ENCODE measurements at places on chromosomes 1 and 21.

DNA sequence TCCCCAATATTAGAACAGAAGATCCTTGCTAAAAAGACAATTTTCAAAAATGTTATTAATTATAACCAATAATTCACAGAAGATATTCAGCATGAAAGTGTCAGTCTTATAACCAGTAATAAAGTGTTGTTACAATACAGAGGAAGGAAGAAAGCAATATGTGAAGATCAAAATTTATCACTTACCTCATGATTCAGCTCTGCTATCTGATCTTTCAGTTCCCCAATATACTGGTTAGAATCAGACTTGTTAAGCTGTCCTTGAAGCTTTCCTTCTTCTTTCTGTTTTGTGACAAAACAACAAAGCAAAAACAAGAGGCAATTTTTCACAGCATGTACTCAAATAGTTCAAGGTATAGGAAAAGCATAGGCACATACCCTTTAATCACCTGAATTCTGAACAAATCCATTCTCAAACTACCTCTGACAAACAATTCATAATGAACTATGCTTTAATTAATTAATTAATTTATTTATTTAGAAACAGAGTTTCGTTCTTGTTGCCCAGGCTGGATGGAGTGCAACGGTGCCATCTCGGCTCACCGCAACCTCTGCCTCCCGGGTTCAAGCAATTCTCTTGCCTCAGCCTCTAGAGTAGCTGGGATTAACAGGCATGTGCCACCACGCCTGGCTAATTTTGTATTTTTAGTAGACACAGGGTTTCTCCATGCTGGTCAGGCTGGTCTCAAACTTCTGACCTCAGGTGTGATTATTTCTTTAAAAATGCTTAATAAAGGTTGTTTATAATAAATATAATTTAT lies 76.9 kb upstream of the GFI1 start:
- no peak for DNase-seq

- DNase-seq = no peak
Measured at GRCh38 chr1:177771688-177772087, 198.2 kb downstream of the SEC16B start.

- no peak for DNase-seq
Measured at GRCh38 chr1:207221934-207222351, 99.5 kb upstream of the CD55 start.

DNA sequence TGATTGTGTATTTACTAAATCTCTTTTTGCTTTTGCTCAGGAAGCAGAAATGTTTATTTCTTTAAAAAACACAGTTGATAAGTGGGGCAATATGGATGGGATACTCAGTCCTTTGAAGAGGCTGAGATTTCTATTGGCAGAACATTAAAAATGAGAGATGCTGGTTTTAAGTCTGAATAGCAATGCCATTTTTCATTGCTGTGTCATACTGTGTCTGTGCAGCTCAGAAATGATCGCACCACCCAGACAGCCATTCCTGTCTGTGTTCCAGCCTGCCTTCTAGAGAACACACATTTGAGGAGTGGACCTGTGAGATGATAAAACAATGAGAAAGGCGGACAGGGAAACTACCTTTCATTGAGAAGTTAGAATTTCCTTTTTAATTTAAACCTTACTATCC lies 231.2 kb upstream of the USP24 start:
- DNase-seq = no peak

DNA sequence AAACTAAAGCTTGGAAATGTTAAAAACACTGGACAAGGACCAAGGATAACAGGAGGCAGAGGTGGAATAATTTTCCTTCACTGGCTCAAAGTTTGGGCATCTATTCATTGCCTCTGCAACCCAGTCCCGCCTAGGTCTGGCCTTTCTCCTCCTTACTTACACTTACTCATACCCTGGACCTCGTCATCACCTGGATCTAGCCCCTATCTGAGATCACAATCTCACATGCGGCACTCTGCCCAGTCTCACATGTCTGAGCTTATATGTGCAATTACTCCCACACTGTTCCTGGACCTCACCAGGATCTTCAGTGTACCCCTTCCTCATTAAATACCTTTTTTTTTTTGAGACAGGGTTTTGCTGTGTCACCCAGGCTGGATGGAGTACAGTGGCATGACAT lies 37.6 kb downstream of the NVL start:
- DNase-seq = no peak

DNA sequence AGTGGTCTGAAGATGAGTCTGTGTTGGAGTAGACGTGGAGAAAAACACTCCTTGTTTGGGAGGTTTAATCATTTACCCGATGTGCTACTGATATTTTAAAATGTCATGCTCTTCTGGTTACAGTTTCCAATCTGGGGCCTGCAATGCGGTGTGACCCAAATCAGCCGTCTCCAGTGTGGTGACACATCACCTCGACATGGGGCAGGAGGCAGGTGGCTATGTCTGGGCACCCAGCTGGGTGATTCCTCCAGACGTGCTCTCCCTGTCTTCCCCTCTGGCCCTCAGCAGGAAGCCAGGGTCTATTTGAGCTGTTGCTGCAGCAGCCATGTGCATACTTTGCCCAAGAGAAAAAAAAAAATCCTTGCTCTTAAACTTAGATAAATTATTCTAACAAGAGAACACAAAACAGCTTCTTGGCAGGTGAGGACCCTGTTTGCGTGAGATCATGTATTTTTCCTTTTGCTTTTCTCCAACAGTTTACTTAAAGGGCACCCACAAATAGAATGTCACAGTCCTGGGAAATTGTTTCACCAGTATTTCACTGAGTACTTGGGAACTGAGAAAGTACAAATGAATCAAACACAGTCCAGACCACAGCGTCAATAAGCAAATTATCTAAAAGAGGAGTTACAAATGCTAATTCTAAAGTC lies 38.9 kb upstream of the MAP10 start:
- no peak for DNase-seq

- no peak for DNase-seq
Measured at GRCh38 chr1:107897438-107898345, 67.3 kb downstream of the VAV3 start.

- DNase-seq = no peak
Measured at GRCh38 chr1:11722538-11722937, 13.4 kb upstream of the AGTRAP start.

DNA sequence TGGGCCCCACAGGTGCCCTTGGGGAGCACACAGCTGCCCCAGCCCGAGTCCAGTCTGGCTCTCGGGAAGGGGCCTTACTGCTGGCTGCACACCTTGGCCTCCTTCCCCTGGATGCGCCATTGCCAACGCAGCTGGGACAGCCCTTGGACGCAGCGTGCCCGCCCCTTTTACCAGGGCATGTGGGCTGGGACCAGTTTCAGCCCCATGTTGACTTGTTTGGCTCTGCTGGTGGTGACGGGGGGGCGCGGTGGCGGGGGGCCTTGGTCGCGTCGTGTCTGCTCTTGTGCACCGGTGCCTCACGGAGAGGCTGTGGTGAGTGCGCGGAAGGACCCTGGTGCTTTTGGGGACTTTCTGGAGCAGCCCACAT lies 19.6 kb downstream of the SKI start:
- no peak for DNase-seq

- no peak for DNase-seq
Measured at GRCh38 chr1:246160374-246160773, 346.7 kb downstream of the SMYD3 start.

DNA sequence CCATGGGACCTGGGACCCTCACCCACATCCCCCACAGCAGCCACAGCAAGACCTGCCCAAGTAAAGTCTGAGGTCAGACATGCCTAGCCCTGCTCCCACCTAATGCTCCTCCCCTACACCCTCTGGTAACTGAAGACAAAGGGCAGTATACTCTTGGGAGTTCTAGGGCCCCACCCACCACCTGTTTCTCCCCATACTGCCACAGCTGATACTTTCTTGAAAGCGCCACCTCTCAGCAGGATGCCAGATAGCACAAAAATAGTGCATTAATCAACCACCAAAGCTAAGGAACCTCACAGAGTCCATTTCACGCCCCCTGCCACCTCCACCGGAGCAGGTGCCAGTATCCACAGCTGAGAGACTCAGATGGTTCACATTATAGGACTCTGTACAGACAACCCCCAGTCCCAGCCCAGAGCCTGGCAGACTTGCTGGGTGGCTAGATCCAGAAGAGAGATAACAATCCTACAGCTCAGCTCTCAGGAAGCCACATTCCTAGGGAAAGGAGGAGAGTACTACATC lies 238.1 kb downstream of the LRRC40 start:
- DNase-seq = no peak

- DNase-seq = no peak
Measured at GRCh38 chr1:167165948-167166689, 54.6 kb upstream of the POU2F1 start.

DNA sequence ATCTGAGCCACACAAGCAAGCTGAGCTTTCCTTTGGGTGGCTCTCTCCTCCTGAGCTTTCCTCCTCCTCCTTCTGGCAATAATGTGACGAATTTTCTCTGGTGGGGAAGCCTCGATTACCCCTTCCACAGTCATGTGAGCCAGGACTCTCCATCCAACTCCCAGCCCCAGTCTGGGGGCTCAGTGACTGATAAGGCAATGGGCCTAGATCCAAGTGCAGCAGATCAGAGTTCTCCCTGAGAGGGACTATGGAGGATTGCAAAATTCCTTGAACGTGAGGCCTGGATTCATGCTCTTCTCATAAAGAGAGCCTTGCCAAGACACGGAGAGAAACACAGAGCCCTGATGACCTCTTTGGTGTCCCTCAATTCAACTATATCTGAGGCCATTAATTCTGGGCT lies 31.3 kb upstream of the TRIM67 start:
- DNase-seq = no peak
